ENCODE measurements at places on chromosomes 1 and 21.

- DNase-seq: no peak
Measured at GRCh38 chr1:74791491-74791890, 58.5 kb downstream of the TYW3 start.

GRCh38 chr1:10829067-10829818 lies 32.8 kb upstream of the CASZ1 start:
- no peak for DNase-seq

DNA sequence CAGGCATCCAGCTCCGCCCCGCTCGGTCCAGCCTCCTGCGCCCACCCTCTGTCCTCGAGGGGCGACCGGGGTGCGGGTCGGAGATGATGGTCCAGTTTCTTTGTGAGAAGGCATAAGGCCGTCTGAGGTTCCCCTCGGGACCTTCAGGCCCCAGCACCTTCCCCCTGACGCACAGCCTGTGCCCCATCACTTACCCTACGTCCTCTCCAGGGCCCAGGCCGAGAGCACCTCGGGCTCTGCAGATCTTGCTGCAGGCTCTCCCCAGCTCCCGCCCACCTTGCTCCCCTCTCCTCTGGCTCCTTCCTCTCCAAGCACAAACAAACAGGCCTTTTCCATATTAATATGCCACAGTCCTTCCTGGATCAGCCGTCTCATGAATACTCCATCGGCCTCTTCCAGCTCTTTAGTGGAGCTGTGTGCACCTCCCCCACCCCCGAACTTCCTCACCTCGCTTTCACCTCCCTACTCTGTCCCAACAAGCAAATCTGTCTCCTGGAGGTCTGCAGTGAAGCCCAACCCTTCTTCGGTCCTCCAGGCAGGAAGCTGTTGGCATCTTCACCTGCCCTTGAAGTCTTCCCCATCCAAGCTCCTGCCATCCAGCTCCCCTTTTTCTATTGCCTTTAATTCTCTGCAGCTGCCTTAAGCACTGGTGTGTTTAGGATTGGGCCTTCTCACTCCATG lies 448 bp upstream of the COL9A2 start:
- DNase-seq: no peak

GRCh38 chr21:14825514-14825974 lies 239.3 kb downstream of the NRIP1 start:
- no peak for DNase-seq

DNA sequence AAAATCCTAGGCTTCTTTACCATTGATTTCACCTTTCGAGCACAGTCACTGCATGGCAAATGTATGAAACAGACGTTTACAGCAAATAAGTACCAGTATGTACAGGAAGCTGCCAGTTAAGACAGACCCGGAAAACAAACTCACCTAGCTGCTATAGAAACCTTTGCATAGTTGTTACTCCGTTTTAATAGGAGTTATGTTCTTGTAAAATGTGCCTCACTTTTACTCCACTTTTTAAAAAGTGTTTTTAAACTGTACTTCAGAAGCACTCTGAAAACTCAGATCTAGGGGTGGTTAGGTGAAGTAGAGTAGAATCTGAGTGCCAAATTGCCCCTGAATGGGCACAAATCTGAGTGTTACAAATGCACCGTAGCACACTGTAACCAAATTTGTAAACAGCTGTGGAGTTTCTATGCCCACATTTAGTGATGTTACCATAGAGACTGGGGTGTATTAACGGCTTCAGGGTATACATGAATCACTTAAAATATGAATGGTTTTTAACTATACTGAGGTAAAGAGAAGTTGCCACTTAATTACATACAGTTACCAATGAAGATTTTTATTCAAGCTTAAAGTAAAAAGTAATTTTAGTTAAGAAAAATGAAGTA lies 30.7 kb downstream of the CNIH4 start:
- DNase-seq: no peak

DNA sequence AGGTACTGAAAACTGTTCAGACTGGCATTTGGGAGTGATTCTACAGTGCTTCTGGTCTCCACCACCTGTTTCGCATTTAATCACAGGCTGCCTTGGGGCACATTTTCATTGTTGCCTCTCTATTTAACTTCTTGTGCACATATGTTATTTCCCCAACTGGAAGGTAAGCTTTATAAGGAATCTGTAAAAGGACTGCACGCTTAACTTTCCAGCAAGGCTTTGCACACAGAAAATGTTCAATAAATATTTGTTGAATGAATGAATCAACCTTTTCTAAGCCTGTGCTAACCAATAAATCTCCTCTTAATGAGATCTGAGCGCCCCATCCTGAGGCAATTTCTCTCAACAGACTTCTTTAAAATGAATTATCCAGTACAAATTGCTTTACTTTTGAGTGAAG lies 84.3 kb upstream of the ARHGAP29 start:
- no peak for DNase-seq

DNA sequence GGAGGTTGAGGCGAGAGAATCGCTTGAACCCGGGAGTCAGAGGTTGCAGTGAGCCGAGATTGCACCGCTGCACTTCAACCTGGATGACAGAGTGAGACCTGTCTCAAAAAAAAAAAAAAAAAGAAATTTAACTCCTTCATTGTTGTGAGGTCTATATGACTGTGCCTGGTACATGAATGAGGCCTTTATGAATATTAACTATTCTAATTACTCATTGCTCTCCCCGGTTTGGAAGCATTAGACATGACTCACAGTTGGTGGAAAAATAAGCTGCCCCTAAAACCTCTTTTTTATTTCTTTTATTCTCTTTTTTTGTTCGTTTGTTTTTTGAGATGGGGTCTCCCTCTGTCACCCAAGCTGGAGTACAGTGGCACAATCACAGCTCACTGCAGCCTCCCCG lies 3.3 kb downstream of the NPPB start:
- DNase-seq: no peak

- DNase-seq: no peak
Measured at GRCh38 chr1:43239484-43239883, 30.3 kb upstream of the TMEM125 start.

- no peak for DNase-seq
Measured at GRCh38 chr1:4428711-4429110, 225.7 kb upstream of the AJAP1 start.

GRCh38 chr1:12294076-12294475 lies 64.2 kb downstream of the VPS13D start:
- no peak for DNase-seq

GRCh38 chr21:46500224-46500861 lies 41.7 kb downstream of the DIP2A start:
- no peak for DNase-seq

- DNase-seq: no peak
Measured at GRCh38 chr1:185478877-185479276, 161.8 kb upstream of the IVNS1ABP start.

DNA sequence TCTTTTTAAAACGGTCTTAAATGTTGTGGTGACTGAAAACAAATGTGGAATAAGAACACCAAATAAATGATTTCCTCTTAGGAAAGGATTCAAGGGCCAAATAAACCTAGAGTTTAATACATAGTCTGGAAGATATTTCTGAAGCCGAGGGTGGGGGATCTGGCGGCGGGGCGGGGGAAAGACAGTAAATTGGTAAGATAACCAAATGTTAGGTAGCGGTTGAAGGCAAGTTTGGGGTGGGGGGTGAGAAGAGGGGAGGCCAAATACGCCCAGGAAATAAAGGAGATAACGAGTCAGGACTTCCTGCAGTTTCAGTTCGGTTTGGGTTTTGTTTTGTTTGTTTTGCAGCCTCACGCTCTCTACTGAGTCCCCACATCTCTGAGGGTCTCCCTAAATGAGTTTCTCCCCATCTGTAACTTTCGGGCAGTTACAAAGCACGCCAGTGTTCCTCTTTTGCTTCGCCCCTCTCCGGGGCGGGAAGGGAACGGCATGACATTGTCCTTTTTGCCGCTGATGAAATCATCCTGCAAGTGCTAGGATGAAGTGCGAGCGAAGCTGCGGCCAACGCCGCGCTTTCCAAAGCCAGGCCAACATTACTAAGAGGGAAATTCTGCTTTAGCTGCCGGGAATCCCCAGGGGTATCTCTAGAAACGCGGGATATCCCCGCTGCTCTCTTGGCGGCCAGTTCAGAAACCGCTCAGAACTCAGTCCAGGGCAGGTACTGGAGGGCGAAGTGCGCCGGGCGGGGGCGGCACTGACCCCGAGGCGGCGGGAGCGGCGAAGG lies 844 bp downstream of the NIBAN1 start:
- peak; percentile 56 for DNase-seq

GRCh38 chr1:56056438-56057287 lies 522.7 kb downstream of the PLPP3 start:
- DNase-seq: no peak

DNA sequence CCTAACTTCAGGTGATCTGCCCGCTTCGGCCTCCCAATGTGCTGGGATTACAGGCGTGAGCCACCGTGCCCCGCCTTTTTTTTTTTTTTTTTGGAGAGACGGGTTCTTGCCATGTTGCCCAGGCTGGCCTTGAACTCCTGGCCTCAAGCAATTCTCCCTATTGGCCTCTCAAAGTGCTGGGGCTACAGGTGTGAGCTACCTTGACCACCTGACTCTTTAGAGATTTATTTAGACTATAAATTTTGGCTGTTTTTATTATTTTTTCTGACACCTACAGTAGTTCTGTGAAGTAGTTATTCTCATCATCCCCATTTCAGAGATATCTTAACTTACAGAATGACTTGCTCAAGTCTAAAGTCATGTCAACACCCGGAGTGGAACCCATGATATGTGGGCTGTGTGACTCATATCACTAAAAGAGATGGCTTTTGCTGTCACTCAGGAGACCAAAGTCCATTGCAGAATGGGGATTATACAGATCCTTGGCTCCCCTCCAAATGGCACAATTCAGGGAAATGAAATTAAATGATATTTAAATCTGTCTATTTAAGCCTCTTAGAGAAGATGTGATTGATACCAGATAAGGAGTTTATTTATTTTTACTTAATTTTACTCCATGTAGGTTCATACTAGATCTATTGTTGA lies 93.2 kb downstream of the CTH start:
- no peak for DNase-seq

GRCh38 chr21:46172863-46173528 lies 11.3 kb downstream of the SPATC1L start:
- DNase-seq: no peak

DNA sequence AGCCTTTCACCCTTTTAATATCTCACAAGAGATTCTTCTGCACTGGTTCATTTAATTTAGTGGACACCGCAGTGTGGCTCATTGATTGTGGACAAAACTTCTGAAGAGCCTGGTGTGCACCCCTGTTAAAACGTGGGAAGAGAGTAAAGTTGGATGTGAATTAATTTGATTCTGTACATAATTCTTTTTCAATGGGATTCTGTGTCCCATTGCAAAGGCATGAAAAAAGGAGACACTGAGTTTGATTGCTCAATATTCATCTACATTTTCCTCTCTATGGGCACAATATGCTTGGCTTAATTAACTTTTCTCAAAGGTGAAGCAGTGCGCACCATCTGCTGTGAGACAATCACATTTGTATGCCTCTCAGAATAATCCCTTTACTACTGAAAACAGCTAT lies 95.1 kb downstream of the BARHL2 start:
- no peak for DNase-seq

DNA sequence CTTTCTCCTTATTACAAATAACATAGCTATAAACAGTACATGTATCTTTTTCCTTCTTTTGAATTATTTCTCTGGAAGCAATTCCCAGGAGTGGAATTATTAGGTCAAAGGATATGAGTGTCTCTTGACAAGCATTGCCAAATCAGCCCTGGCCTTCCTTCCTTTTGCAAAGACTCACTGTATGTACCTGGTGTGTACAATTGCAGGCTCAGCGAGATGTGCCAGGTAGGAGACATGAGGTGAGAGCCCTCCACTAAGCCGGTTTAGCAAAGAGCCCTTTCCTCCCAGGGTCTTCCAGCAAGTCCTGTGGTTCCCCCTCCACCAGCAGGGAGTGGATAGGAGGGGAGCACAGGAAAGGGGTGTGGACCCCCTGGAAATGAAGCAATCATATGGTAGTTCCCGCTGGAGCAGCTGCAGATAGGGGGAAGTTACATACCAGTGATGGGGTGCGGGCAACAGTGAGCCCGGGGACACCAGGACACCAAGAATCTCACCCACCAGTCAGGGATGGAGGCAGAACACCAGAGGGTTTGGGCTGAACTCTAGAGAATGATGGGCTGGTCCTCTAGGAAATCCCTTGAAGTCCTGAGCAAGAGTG lies 18.3 kb downstream of the RCSD1 start:
- DNase-seq: no peak

- DNase-seq: no peak
Measured at GRCh38 chr1:28258628-28259251, 578 bp upstream of the SESN2 start.

- DNase-seq: no peak
Measured at GRCh38 chr1:201420608-201421002, 925 bp downstream of the TNNI1 start.

DNA sequence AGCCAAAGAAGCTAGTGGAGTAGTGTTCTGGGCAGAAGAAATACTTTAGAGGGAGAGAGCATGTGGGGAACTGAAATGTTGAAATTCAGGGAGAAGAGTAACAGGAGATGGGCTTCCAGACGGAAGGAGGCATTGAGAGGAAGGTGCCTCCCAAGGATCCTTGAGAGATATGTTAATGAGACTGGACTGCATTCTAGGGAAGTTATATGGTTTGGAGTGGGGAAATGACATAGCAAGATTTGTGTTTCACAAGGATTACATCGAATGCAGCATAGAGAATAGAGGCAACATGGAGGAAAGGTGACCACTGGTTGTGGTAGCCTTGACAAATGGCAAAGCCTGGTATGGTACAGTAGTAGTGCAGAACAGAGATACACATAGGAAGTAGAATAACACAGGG lies 160.5 kb upstream of the HMCN1 start:
- DNase-seq: no peak

- no peak for DNase-seq
Measured at GRCh38 chr1:179322557-179322956, 29.0 kb downstream of the SOAT1 start.

- DNase-seq: no peak
Measured at GRCh38 chr1:68780919-68781318, 284.0 kb upstream of the DEPDC1 start.

DNA sequence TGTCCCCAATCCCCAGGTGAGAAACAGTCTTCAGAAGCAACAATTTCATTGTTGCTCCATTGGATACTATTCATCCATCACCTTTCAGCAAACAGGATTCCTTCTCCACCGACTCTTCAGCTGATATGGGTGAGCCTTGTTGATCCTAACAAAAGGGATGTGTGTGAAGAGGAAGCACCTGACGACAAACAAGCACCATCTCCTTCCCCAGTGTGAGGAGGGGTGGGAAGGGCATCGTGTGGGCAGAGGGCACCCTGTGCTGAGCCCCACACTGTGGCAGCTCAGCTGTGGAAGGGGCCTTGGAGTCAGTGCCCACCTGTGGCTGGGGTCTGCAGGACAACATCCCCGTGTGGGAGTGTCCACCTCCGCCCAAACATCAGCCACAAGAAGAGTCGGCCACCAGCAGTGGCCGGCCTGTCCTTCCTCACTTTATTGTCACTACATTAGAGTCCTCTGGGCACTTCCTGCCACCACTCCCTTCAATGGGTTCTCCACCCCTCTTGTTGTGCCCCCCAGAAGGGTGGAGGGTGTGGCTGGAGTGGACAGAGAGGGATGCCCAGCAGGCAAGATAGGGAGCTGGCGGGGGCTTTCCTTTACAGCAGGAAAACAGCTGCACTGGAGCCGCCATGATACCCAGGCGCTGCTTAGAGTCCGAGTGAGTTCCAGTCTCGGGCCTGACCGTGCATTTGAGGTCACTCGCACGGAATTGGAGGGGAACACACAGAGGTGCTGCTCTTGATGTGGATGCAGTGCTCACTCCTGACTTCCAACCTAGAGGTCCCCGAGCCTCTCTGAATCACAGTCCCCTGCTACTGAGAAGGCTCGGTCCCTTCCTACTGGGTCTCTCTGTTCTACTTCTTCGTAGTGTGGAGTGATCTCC lies 40.9 kb downstream of the VPS26C start:
- no peak for DNase-seq

Measured in NCI-H2107 (cell line).